Caco-2 (cell line): ENCODE measurements at places on chromosomes 3 and 15.

DNA sequence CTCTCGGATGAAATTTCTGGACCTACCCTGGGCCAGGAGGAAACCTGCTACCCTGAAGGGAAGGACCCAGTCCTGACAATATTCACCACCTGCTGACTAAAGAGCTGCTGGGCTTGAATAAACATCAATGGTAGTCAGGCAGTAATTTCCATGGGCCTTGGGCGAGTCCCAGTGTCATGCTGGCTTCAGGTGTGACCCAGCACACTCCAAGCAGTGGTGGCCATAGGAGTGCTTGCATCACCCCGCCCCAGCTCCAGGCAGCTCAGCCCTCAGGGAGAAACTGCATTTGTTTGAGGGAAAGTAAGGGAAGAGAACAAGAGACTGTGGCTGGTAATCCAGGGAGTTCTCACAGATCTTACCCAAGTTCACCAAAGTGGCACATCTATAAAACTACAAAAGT, 261.8 kb upstream of the DCBLD2 start:
- DNase-seq, result no peak

- peak; percentile 84 for DNase-seq
Measured at GRCh38 chr3:86990734-86991481, at the start of gene VGLL3. Gene VGLL3 (minus strand): TSS chr3:86991149. CDS start chr3:86990743, 406 bp downstream.

GRCh38 chr3:178673529-178673928, 137.3 kb downstream of the KCNMB2 start:
- no peak for DNase-seq

DNA sequence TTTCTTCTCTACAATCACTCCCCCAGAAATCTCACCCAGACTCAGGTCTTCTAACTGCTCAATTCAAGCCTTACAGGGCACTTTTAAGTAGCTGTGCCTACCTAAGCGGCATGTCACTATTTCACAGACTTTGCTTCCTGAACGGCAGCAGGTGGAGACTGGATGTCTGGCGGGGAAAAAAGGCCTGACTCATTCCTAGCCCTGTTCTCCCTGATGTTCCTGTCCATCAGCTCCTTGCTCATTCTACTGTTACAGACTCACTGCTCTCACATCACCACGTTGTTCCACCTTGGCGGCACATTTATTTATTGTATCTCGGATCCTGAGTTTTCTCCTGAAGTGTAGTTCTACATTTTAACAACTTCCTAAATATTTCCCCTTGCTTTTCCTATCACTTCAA, 52.6 kb upstream of the ATP11B start:
- DNase-seq, result no peak

GRCh38 chr15:50256188-50257041, 9.1 kb downstream of the HDC start:
- no peak for DNase-seq

DNA sequence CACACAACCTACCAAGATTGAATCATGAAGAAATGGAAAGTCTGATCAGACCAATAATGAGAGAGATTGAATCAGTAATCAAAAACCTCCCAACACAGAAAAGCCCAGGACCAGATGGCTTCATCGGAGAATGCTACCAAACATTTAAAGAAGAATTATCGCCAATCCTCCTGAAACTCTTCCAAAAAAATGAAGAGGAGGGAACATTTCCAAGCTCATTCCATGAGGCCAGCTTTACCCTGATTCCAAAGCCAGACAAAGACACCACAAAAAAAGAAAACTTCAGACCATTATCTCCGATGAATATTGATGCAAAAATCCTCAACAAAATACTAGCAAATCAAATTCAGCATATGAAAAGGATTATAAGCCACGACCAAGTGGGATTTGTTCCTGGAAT, 94.1 kb downstream of the SENP2 start:
- DNase-seq, result no peak

DNA sequence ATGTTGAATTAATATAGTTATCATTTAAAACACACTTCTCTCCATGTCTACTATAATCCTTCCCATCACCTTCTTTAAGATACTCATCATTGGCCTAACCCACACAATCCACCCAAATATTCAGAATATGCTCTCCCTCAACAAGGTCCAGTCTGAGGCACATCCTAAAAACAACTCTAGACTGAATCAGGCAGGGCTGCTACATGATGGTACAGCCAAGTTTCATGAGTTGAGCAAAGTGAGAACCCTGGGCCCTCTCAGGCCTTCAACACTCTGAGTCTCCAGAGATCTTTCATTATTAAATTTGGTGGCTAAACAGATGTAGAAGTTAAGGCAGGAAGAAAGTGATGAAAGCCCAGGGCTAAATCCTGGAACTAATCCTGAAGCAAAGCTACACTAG, 16.2 kb downstream of the ZNF148 start:
- no peak for DNase-seq

- no peak for DNase-seq
Measured at GRCh38 chr3:151864423-151865101, 8.9 kb upstream of the SUCNR1 start.

GRCh38 chr3:126997455-126998038, 14.6 kb downstream of the PLXNA1 start:
- no peak for DNase-seq

- DNase-seq, result no peak
Measured at GRCh38 chr3:76362643-76363042, 577.3 kb upstream of the ZNF717 start.

DNA sequence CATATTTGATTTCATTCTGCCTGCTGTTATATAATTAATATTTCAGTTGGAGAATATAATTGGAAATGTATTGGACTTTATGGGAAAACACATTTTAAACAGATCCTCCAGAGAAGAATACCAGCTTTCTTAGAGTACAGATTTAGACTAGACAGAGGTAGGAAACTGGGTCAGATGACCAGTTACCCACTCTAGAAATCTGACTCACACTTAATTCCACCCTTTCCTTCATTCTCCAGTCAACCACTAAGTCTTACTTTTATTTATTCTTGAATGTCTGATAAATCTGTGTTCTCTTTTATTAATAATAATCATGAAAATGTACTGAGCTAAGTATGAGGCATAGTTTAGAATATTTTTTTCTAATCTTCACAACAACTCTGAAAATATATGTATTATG, 110.7 kb downstream of the LRRC49 start:
- no peak for DNase-seq

DNA sequence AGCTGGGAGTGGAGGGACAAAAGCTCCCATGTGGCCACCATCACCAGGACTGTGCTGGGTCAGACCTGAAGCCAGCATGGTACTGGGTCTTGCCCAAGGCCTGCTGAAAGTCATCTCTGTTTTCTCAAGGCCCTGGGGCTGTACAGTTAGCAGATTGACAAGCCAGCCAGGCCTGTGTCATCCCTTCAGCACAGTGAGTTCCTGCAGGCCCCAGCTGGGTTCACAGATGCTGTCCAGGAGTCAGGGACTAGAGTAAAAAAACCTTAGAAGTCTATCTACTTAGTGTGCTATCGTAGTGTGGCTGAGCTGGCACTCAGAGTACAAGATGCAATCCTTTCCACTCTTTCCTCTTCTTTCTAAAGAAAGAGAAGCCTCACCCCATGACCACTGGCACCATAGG, 246.0 kb upstream of the NAALADL2 start:
- no peak for DNase-seq

- no peak for DNase-seq
Measured at GRCh38 chr3:57877116-57877515, 121.0 kb downstream of the SLMAP start.

GRCh38 chr15:95327661-95328060, 1002.8 kb upstream of the NR2F2 start:
- no peak for DNase-seq

DNA sequence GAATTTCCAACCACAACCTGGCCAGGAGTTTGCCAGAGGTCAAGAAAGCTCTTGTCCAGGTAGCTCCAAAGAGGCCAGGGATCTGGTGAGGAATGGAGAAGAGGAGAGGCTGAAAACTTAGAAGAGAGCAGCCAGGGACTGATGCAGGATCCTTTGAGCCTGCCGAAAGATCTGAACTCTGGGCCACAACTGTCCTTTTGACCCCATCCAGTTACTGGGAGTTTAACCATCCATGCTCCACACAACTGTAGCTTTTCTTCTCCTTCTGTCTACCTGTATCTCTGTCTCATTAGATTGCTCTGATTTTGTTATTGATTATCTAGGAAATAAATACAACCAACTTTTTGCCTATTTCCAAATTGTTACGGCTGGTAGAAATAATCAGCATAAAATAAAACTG, 36.7 kb downstream of the DAZL start:
- DNase-seq, result no peak

- DNase-seq, result no peak
Measured at GRCh38 chr3:135739779-135740178, 225.7 kb upstream of the PPP2R3A start.

- DNase-seq, result no peak
Measured at GRCh38 chr3:28836199-28836598, 444.7 kb upstream of the RBMS3 start.

- no peak for DNase-seq
Measured at GRCh38 chr15:99438224-99438585, 127.6 kb upstream of the MEF2A start.

DNA sequence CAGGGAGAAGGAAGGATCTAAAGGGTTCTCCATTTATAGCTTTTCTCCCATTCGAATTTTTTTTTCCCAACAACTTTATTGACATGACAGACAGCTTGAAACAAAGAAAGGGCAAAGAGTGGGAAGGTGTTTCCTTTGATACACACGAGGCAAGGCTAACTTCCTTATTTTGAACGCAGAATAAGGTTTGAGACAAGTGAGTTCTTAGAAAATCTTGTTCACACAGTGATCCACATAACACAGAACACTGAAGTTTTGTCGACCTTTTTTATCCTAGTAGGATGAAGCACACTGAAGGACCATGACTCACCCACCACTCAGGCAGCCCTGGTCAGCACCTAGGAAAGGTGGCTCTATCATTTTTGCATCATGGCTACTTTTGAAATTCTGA, 425.8 kb upstream of the MDFIC2 start:
- DNase-seq, result no peak

GRCh38 chr3:16298891-16299290, 33.9 kb downstream of the OXNAD1 start:
- DNase-seq, result no peak

GRCh38 chr3:126257984-126258383, 77.6 kb upstream of the ALDH1L1 start:
- DNase-seq, result no peak

DNA sequence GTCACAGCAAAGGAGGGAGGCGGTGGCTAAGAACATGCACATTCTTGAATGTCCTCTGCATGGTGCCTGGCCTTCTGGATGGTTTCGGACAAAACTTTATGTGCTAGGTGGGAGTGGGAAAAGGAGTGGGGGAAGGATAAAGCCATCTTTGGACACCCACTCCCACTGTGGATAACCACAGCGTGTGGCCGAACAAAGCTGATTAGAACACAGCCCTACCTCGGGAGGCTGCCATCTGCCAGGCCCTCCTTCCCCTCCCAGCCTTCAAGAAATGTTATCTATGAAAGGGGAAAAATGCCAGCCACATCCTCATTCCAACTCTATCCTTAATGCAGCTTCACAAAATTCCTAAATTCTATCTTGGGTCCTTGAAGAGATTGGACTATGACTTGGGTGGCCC, 18.8 kb downstream of the AMOTL2 start:
- no peak for DNase-seq

DNA sequence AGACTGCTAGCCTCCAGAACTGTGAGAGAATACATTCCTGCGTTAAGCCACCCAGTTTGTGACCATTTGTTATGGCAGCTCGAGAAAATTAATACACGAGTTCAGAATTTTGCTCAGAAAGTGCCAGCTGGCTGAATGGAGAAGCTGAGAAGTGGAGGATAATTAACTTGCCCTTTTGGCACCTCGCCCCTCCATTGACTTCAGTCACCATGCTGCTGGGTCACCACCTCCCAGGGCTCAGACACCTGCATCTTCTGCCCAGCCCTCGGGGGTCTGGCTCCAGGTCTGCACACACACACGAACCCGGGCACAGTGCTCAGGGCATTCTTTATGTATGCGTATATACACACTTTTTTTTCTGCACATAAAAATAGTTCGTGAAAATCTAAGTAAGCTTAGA, 32.0 kb downstream of the AMOTL2 start:
- peak; percentile 4 for DNase-seq

GRCh38 chr3:38985581-38985980, 66.2 kb downstream of the SCN11A start:
- no peak for DNase-seq

GRCh38 chr3:175749981-175750380, 890.8 kb downstream of the NAALADL2 start:
- DNase-seq, result no peak

DNA sequence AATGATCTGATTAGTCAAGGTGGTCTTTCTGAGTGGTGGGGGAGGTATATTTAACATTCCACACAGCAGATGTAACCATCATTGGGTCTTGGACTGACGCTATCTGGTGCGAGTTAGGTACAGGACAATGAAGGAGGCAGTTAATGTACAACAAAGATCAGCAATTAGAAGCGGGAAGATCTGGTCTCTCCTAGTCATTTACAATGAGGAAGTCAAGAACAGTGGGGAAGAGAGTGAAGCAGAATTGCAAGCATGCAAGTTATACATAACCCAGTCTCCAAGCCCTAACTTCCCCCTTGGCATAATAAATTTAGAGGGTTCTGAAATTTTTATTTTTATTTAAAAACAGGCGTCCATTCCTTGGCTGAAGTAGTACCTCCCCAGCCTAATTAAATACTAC, 14.1 kb downstream of the GPD1L start:
- DNase-seq, result no peak

GRCh38 chr3:126084768-126085180, 850 bp upstream of the SLC41A3 start:
- DNase-seq, result no peak

- no peak for DNase-seq
Measured at GRCh38 chr15:31487811-31488436, 161.3 kb downstream of the KLF13 start.

DNA sequence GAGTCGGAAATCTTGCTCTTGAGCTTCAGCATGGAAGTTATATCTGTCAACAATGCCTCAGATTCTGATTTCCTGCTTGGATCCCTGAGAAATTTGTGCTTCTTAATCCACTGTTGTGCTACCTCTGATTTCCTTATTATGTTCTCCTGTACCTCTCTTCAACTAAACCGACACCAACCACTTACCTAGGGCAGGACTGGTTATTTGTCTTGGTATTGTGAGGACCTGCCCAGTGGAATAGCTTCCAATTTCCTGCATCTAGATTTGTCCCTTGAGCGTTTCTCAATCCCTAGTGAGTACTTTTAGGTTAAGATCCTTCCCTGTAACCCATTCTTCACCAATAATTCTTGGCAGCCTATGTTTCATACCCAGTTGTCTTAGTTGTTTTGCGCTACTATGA, 720.5 kb upstream of the ZNF385D start:
- no peak for DNase-seq

- DNase-seq, result no peak
Measured at GRCh38 chr15:55267401-55268175, 22.0 kb downstream of the RAB27A start.

- DNase-seq, result no peak
Measured at GRCh38 chr3:59056706-59057105, 6.9 kb upstream of the CFAP20DC start.

- no peak for DNase-seq
Measured at GRCh38 chr3:53547327-53547726, 52.9 kb downstream of the CACNA1D start.

- no peak for DNase-seq
Measured at GRCh38 chr15:79337591-79337990, 26.7 kb downstream of the TMED3 start.
